ENCODE measurements at places on chromosomes 4 and X. TPM values are rescaled to one million over a fixed set of nuclear protein-coding genes. Genes with fewer than 3 reads are reported as not detected.

The NWD2 gene
- not detected for total RNA-seq

The OPHN1 gene
- 1.4 TPM for total RNA-seq

The SHROOM2 gene
- total RNA-seq: 0.24 TPM

The FGB gene
- total RNA-seq: 11.3 TPM

The NSUN7 gene
- total RNA-seq: 0.46 TPM

The SSX7 gene
- total RNA-seq: not detected
